ENCODE measurements at places on chromosomes 1 and 21.

DNA sequence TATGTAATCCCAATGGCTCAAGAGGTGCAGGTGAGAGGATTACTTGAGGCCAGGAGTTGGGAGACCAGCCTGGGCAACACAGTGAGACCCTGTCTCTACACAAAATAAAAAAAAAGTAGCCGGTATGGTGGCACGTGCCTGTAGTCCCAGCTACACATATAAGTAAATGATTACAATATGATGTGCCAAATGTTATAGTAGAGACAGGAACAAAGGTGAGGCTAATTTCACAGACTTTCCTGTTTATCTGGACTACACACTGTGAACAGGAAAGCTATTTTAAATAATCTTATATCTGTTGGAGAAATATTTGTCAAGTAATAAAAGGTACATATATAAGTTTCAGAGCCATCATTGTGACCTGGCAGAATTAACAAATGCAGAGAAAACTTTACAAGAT is 77.7 kb downstream of the UROD start:
- no peak for DNase-seq

DNA sequence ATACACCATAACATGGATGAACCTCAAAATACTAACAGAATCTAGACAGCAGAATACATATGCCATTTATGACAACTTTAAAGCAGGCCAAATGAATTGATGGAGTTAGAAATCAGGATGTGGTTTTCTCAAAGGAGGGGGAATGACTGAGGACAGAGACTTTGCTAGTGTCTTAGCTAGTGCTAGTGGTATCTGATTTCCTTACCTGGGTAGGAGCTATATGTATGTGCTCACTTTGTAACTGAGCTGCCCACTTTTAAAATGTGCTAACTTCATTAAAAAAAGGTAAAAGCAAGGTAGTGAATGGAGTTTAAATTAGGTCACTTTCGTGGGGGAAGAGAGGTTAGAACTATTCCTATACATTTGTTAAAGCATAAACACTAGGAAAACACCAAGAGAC is 2.6 kb downstream of the GTF2B start:
- DNase-seq, result no peak

- DNase-seq, result no peak
These were observed 23.9 kb downstream of the DMBX1 start for GRCh38 chr1:46513536-46513935.

- DNase-seq, result peak; percentile 29
These were observed 136.4 kb downstream of the AKT3 start for GRCh38 chr1:243713470-243714186.

DNA sequence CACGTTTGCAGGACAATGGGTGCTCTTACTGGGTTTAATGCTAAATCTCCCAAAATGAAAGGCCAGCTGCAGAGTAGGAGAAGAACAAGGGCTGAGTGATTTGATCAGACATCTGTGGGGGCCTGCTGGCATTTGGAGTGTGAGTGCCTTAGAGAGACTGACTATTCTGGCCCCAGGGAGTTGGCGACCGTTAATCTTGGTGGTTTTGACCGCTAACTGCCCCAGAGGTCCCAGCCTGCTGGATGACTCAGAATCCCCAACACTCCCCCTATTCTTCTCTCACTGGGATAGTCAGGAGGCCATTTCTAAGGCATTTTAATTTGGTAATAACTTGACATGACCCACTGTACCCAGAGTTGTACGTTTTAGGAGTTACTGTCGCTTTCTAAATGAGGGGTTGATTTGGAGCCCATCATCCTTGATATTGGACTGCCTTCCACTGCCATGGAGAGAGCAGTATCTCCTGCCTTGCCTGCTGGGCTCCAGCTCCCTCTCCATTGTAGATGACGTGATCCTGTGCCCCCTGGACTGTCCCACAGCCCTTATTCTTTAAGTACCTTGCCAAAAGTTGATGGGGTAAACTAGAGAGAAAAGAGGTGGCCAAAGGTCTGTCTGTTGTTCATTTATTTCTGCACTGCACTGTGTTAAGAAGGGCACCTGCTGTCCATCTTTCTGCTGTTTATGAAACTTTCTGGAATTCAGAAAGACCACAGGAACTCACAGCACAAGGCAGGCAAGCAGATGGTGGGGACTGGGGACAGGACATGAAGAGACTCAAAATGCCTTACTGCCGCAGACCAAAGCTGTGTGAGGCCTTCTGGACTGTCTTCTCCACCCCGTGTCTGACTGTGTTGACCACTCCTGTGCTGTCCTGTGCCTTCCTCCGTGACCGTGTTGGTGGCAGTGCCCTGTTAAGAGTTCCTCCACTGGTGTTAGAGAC is 98.2 kb upstream of the ARTN start:
- DNase-seq, result no peak

- no peak for DNase-seq
These were observed 92.6 kb downstream of the ATG4C start for GRCh38 chr1:62876535-62876934.

GRCh38 chr1:161933592-161934588 is 89.8 kb downstream of the OLFML2B start:
- DNase-seq, result no peak
